Pancreas (tissue), 10 donors: ENCODE measurements at places on chromosomes 3 and 15.

DNA sequence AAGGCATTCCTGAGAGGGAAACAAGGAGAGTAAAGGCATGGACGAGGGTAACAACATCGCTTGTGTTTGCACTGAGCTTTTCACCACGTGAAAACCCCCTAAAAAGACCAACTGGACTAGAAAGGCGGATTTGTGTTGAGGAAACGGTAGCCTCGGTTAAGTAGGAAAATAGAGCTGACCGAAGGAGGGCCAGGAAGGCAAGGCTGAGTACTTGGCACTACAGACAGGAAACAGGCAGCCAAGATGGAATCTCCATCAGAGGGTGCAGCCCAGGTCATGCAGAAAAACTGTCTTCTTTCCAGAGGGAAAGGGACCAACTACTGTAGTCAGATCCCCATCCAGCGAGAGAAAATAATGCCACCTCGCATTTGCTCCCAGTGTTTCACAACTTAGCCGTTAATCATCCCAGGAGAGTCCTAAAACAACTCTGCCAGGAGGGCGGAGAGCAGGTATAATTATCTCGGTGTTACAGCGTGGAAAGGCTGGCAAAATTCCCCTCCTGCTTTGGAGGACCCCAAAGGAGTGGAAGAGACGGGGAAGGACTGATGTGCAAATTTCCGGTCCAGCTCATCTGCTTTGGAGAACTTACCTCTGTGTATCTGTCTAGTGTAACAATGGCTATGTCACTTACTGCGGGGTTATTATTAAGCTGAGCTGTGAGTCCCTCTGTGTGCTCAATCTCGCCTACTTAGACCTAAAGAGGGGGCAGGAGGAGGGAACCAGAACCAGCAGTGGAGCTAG lies 77.2 kb downstream of the MYO1E start:
- no peak for DNase-seq

- no peak for DNase-seq
These were observed 83.5 kb upstream of the FHIT start for GRCh38 chr3:61334783-61335182.

GRCh38 chr15:96316953-96317629 lies 13.4 kb upstream of the NR2F2 start:
- no peak for DNase-seq

- no peak for DNase-seq
These were observed 12.8 kb downstream of the FOXL2 start for GRCh38 chr3:138933981-138934691.

DNA sequence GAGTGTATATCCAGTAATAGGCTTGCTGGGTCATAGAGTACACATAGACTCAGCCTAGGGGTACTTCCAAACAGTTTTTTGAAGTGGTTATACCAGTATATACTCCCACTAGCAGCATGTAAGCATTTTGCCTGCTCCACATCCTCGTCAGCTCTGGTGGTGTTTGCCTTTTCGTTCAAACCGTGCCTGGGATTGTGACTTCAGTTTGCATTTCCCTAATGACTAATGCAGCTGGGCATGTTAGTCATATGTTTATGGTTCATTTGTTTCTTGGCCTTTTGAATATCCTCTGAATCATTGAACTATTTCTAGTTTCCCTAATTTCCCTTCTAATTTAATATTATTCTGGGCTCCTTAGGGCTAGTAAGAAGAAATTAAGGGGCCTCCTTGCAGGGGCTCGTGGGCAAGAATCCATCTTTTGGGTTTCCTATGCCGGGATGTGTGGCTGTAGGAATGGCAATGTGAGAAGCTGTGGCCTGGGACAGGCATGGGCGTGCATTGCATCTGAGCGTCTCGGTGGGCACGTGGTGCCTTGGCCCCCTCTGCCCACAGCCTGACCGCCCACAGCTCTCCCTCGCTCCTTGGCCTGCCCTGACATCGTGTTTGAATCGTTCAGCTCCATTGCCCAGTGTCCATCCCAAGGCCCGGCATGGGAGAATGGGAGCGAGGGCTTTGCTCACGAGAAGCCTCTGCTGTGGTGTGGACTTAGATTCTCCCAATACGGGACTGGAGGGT lies 26.4 kb downstream of the FAH start:
- no peak for DNase-seq

- DNase-seq = no peak
These were observed 990.4 kb downstream of the GBE1 start for GRCh38 chr3:80771085-80771484.

- DNase-seq = no peak
These were observed 367.7 kb downstream of the CGGBP1 start for GRCh38 chr3:87691109-87691508.

- no peak for DNase-seq
These were observed 31.6 kb downstream of the SLC24A1 start for GRCh38 chr15:65653341-65653740.

- DNase-seq = no peak
These were observed 43.2 kb upstream of the BOC start for GRCh38 chr3:113167825-113168801.
